Amniotic epithelial cell (primary cell): ENCODE measurements at places on chromosomes 1 and 21.
A peak's percentile ranks its signal among the peaks of the same experiment; 100 is the strongest.

GRCh38 chr1:42931911-42932422 lies 26.7 kb downstream of the SLC2A1 start:
- no peak for DNase-seq

- no peak for DNase-seq
Observed at GRCh38 chr1:215963621-215964020, 396.5 kb downstream of the KCTD3 start.

GRCh38 chr1:2856066-2856390 lies 54.5 kb upstream of the TTC34 start:
- no peak for DNase-seq

- peak; percentile 28 for DNase-seq
Observed at GRCh38 chr1:89277725-89278124, 5.1 kb upstream of the GBP5 start.

DNA sequence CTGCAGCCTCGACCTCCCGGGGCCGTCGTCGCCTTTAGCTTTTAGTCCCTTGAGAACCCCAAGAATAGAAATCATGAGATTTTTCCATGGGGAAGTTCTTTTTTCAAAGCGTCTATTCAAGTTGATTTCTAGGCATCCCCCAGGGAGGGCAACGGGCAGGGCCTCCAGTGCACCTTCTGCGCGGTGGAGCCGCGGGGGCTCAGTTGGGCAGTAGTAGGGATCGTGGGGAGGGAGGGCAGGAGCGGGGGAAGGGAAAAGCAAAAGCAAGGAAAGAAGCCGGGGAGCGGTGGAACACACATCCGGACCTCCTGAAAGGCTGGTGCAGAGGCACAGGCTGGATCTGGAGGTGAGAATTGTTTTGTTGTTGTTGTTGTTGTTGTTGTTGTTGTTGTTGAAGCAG lies 103.4 kb downstream of the PPIAL4G start:
- no peak for DNase-seq

DNA sequence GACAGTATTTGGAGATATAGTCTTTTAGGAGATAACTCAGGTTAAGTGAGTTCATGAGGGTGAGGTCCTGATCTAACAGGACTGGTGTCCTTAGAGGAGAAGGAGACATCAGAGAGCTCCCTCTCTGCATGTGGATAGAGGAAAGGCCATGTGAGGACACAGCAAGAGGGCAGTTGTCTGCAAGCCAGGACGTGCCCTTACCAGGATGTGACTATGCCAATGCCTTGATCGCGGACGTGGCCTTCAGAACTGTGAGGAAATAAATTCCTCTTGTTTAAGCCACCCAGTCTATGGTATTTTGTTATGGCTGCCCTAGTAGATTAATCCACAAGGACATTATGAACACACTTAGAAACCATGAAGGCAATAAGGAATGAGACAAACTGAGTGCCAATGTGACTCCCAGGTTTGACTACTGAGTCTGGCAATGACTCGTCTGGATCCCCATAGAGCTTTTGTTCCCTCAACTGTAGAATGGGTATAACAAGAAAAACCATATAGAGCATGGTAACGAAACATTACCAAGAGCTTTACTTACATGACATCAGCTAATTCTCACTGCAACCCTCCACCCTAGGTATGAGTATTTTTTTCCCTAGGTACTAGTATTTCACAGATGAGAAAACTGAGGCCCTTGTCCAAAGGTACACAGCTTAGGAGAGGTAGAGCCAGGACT lies 6.5 kb downstream of the URB1 start:
- DNase-seq = peak; percentile 42

DNA sequence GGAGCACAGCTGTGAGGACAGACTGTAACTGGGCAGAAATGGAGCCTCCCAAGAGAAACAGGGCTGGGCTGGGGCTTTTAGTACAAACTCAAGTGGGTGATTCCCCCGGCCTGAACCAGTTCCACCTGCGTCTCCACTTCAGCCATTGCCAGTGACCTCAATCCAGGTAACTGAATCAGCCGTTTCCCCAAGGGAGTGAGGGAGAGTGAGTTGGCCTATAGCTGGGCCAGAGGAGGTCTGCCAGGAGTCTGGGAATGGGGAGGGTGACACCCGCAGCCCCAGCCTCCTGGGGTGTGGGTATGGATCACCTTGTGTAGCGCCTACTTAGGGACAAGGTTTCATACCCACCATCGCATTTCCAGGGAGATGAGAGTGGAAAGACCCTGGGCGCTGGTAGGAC lies 8.5 kb downstream of the SLC26A9 start:
- no peak for DNase-seq

DNA sequence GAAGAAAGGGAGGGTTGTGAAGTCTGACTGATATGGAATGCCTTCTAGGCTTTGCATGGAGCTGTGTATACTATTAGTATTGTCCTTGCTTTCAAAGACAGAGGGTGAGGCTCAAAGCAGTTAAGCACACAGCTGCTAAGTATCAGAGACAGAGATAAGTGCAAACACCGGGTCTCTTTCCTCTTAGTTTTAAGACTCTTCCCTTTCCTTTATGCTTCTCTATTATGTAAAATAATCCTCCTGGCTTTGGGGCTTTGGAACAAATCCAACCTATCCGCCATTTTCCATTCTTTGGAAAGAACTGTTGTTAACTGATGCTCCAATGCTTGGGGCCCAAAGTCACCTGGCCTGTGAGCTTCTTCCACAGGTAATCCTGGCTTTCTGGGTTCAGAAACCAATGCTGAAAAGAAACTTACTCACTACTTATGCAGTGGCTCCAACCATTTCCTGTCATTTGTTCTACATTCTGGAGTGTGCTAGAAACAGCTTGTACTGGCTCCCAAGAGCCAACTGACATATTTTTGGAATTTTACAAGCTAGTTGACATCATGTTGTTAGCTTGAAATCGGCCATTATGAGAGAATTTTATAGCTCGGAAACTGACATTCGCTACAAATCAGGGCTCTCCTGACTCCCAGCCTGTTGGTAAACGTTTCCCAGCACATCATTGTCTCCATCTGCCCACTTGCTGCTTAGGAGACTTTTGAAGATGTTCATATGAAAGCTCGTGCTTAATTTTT lies 67.5 kb downstream of the DNTTIP2 start:
- no peak for DNase-seq

- peak; percentile 96 for DNase-seq
Observed at GRCh38 chr1:201488830-201489589, 17.9 kb downstream of the CSRP1 start.

- DNase-seq = peak; percentile 82
Observed at GRCh38 chr1:117686907-117687306, 81.1 kb downstream of the TENT5C start.

- DNase-seq = no peak
Observed at GRCh38 chr1:224743608-224744164, 127.6 kb downstream of the CNIH3 start.

DNA sequence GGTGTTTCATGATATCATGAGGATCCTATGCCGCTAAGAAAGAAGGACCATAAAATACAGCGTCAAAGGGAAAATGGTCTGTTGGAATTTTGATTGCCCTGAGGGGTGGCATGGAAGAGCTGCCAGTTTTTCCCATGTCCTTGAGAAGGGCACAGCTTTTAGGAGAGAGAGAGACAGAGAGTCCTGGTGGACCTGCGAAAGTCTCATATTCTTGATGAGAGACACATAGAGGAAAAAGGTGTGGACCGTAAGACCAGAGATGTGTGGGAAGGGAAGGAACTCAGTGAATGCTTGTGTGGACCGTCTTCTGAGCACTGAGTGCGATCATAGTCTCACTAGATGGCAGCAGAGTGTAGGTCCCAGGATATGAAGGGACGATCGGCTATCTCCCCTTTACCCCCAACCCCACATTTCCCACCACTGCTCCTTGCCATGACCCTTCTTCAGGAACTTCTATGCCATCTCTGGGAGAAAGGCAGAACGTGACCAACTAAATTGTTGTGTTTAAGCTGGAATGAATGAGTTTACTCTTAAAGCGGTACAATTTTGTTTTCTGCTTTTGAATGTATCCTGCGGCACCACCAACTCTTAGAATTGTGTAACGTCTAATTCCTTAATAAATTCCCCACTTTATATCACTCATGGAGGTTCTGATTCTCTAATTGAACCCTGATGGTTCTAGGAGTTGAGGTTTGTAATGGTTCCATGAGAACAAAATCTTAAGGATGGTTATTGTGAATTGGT lies 117.7 kb downstream of the CTH start:
- peak; percentile 21 for DNase-seq
